ENCODE measurements at places on chromosomes 3 and 15.

DNA sequence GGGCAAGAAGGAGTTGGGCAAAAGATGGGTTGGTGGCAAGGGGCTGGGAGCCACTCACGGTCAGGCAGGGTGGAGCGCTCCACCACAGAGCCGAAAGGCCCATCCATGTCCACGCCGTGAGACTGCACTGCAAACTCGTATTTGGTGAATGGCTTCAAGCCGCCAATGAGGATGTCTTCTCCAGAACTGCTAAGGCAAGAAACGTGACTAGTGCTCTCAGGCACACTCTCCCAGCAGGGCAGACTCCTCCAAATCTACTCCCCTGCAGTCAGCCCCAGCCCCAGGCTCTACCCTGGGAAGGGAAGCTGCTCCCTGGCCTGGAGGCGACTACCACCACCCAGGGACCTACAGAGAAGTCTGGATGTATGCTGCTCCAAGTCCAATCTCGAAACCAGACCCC lies 11.4 kb upstream of the IGDCC3 start:
- no peak for DNase-seq

GRCh38 chr15:72865486-72865885 lies 81.9 kb upstream of the ADPGK start:
- peak; percentile 16 for DNase-seq

DNA sequence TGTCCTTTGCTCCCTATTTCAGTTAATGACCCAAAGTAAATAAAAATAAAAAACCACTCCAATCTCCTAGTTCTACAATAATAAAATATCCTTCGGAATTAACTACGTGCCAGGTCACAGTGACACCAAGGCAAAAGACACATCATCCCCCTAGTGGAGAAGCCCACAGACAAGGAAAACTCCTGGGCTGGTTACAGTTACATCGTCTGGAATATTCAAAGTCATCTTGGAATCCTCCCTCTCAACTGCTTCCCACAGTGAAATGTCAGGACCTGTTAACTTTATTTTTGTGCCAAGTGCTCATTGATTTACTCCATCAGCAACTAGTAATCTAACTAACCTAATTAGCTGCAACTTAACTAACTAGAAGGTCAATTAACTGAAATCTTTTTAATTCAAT lies 349.3 kb downstream of the MAGI1 start:
- no peak for DNase-seq

DNA sequence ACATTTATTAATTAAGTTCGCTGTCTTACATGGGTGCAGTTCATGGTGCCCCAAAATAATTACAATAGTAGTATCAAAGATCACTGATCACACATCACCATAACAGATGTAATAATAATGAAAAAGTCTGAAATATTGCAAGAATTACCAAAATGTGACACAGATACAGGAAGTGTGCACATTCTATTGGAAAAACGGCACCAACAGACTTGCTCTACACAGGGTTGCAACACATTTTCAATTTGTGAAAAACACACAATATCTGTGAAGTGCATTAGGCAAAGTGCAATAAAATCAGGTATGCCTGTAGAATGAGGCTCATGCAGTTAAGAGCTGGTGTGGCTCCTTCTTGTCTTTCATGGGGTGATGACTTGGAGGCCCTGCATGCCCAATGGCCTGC lies 265.8 kb downstream of the RPLP1 start:
- DNase-seq = no peak

GRCh38 chr3:77052051-77052501 lies 12.2 kb downstream of the ROBO2 start:
- no peak for DNase-seq

DNA sequence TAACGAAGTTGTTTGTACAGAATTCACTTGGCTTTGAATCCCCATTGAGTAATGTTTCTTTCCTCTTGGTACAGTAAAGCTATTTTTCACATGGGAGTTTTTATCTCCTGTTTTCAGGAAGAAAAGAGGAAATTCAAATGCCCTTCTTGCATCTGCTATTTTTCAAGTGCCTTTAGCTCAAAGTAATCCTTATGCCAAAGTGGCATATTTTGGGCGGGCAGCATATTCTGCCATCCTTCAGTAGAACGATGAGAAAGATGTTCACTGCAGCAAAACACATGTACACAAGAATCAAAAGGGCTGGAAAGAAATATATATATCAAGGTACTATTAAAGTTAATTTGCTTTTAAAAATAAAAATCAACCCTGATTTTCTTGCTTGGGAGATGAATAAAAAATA lies 5.3 kb upstream of the NSMCE3 start:
- no peak for DNase-seq
